ENCODE measurements at places on chromosomes 3 and 15. TPM values are rescaled to one million over a fixed set of nuclear protein-coding genes. Genes with fewer than 3 reads are reported as not detected.

- no peak for DNase-seq
Observed at GRCh38 chr3:10467904-10468612, 37.3 kb downstream of the ATP2B2 start.

The ADGRG7 gene
- polyA plus RNA-seq = 0.06 TPM

GRCh38 chr3:27681249-27681748 lies 40.8 kb downstream of the EOMES start:
- DNase-seq = no peak

- DNase-seq = no peak
Observed at GRCh38 chr3:119352863-119353527, 58.8 kb downstream of the ARHGAP31 start.

DNA sequence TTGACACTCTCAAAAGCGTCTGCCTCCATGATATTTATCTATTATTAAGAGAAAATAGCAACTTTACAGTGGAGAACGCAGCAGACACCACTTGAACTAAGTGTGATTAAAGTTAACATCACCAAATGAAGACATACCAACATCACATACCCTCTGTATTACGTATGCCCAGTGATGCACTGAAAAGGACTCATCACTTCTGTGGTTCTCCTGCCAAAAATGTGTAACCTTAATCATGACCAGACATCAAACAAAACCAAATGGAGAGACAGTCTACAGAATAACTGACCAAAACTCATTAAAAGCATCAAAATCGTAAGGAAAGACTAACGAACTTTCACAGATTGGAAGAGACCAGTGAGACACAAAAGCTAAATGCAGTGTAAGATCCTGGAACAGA lies 103.2 kb downstream of the PPP2R3A start:
- DNase-seq = no peak

- DNase-seq = no peak
Observed at GRCh38 chr3:108181172-108181571, 41.1 kb downstream of the IFT57 start.

DNA sequence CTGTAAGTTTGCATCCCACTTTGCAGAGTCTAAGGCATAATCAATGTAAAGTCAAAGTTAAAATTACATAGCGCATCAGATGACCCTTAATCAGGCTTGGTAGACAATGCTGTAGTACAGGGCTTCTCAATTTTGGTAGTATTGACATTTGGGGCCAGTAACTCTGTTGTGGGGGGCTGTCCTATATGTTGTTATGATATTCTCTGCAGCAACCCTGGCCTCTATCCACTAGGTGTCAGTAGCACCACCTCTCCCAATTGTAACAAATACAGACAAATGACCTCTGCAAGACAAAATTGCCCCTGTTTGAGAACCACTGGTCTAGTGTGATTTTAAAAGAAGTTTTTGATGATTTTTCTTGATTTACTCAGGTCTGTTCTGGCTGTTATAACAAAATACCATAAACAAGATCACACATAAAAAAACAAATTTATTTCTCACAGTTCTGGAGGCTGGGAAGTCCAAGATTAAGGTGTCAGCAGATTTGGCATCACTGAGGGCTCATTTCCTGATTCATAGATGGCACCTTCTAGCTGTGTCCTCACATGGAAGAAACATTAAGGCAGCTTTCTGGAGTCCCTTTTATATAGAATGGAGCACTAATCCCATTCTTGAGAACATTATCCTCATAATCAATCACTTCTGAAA lies 37.6 kb upstream of the SLC9A9 start:
- DNase-seq = no peak

The FBXW12 gene
- not detected for polyA plus RNA-seq

DNA sequence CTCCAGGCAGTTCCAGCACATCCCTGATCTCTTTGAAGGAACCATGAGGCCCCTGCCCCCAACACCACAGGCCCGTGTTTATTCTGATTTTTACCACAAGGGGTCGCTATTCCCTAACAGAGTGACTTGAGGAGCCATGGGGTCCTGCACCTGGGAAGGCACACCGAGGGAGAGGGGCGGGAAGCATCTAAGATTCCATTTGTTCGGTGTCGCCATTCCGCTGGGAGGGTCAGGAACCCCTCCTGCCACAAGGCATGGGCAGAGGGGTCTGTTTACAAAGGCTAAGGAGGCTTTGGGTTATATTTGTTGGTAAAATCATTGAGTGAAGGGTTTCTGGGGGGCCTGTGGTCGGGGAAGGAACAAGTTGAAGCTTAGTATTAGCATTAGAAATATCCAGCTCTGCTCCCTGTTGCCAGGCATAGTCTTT lies 77.1 kb downstream of the WDR76 start:
- no peak for DNase-seq
